ENCODE measurements at places on chromosomes 5 and 9. TPM values are rescaled to one million over a fixed set of nuclear protein-coding genes. Genes with fewer than 3 reads are reported as not detected.

SLCO6A1 gene
- total RNA-seq = not detected

AIF1L gene
- total RNA-seq = 30.1 TPM

PCA3 gene
- total RNA-seq = not detected

SH3GL2 gene
- 1.8 TPM for total RNA-seq

SLC9A3 gene
- total RNA-seq = not detected

TERT gene
- total RNA-seq = 5.4 TPM

LRRC19 gene
- not detected for total RNA-seq

Data from A375 (cell line).